ENCODE measurements at places on chromosomes 11 and 22.

DNA sequence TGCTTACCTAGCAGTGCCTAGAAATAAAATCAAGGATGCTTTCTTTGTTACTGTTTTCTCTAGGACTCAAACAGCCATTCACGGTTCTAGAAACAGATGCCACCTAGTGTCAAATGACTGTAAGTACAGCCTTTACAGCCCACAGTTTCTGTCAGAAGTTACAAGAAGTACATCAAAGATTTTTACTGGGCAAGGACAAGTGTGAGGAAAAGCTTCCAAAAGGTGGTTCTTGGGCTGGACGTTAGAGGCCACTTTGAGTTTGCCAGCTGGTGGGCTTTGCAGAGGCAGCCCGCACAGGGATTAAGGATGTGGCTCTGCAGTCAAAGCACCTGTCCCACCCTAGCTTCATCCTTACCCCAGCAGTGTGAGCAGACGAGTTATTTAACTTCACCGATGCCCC lies 6.9 kb downstream of the KMT5B start:
- no peak for DNase-seq

GRCh38 chr22:50218153-50218995 lies 17.6 kb downstream of the SELENOO start:
- DNase-seq = no peak

DNA sequence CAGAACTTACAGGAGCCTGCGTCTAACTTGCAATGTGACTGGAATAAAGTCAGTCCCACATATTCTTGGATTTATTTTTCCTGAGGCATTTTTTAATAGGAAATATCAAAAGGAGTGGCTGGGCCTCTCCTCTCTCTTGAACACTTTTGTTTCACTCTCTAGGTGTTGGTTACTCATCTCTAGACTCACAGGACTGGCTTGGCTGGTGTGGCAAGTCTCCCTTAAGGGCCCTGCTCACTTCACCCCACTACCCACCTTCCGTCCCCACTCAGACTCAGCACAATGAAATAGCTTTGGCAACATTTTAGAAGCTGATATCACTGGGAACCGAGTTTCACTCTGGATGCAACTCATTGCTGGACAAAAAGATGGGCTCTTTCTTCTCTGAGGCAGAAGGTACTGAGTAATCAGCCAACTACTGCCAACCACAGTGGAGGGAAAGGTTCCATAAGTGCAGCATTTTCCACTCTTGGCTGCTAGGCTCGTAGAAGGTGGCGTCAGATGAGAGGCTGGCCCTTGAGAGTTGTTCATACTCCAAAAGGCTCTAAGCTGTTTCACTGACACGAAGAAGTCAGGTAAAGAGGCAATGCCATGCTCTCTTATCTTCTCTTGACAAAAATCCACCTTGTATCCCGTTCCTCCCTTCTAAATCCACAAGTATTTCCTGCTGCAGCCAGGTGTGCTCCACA lies 390.6 kb downstream of the SOX6 start:
- DNase-seq = no peak

DNA sequence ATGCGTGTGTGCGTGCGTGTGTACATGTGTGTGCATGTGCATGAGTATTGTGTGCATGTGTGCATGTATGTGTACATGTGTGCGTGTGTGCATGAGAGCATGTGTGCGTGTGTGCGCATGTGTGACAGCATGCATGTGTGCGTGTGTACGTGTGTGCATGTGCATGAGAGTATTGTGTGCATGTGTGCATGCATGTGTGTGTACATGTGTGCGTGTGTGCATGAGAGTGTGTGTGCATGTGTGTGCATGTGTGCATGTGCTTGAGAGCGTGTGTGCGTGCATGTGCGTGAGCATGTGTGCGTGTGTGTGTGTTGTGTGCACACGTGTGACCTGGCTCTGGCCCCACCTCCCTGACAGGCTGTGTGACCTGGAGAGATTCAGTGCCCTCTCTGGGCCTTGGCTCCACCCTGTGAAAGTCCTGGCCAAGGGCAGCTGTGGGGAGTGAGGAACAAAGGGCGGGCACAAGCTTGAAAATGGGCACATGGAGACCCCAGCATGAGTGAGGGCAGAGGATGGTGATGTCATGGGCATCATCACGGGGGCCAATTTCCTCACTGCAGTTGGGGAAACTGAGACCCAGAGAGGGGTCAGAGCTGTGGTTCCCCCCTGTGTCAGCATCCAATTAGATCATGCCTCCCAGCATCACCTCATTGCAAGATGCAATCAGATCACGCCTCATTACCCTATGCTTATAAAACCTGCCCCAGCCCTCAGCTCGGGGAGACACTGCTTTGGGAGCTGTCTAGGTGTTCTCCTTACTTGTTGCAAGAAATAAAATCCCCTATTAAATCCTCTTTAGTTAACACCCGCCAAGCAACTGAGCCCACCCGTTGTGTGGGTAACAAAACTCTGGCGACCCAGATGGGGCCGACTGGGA lies 658 bp downstream of the ACY3 start:
- no peak for DNase-seq

GRCh38 chr11:73554671-73555320 lies 43.1 kb downstream of the FAM168A start:
- no peak for DNase-seq

- DNase-seq = no peak
These were observed 435.4 kb downstream of the TMEM135 start for GRCh38 chr11:87473174-87473573.

DNA sequence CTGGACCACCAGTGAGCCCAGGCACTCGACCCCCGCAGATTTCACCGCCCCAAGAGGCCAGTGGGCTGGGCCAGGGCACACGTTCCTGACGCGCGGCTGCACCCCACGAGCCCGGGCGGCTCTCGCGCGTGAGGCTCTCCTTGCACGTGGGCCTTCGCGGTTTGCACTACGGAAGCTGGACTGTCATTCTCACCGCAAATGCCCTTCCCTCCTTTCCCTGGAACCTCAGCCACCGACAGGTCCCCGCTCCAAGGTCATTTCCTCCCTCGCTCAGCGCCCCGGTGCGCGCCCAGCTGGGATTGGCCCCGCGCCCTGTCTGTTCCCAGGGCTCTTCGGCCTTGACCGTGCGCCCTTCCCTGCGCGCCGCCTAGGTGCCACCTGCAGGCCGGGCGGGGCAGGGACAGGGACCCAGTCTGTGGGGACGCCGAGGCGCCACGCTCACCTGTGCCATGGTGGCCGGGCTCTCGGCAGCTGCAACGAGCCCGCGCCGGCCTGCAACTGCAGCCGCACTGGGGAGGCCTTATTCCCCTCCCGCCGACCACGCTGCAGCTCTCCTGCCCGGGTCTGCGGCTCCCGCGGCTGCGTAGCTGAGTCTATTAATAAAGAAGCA lies 2.1 kb upstream of the CPT1A start:
- DNase-seq = peak; percentile 49

GRCh38 chr11:104256525-104256924 lies 92.6 kb upstream of the PDGFD start:
- no peak for DNase-seq

DNA sequence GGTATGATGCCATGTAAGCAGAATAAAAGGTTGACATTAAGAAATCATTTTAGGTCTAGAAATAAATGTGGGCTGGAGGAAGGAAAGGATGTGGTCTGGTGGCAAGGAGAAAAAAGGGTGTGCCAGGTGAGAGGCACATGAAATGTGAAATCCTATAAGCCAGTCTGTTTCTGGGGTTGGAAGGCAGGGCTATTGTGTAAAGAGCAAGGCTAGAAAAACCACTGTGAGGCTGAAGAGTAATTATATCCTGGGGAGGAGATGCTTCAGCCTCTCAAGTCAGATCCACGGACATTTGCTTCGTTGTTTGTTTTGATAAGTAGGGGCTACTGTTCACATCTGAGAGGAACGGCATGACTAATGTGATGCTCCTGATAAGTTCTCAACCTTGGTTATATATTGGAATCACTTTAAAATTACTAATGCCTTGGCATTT lies 77.5 kb upstream of the CTSC start:
- no peak for DNase-seq

DNA sequence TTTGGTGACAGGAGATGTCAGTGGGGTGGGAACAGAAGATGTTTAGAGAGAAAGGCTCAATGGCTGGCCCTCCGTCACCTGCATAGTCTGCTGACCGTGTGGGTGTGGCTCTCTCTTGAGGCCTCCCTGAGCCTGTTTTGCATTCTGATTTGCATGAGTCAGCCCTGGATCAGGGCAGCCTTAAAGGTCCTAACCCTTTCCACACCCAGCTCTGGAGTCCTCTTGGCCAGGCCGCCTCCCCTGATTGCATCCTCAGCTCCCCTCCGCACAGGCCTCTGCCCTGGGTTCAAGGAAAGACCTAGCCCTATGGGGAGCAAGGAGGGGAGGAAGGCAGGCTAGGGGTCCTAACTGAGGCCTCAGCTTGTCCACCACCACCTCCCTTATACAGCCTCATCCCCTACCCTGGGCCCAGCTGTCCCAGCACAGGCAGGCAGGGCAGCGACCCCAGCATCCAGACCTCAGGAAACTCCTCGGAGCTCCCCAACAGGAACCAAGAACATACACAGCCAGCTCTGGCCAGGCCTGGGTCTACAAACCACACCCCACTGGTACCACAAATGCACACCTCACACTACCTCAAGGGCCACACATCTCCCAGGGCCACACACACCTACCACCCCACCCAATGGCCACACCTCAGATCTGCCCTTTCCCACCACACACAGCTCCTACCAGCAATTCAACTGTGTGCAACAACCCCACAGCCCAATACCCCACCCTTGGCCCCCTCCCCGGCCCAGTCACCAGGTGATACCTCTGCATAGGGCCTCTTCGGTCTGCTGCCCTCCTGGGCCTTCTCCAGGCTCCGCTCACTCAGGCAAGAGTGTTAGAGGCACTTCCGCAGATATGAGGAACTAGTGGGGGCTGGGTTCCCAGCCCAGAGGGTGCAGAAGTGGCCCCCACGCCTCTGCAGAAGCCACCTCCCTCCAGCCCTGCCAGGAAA lies 13.7 kb downstream of the ARAP1 start:
- no peak for DNase-seq

DNA sequence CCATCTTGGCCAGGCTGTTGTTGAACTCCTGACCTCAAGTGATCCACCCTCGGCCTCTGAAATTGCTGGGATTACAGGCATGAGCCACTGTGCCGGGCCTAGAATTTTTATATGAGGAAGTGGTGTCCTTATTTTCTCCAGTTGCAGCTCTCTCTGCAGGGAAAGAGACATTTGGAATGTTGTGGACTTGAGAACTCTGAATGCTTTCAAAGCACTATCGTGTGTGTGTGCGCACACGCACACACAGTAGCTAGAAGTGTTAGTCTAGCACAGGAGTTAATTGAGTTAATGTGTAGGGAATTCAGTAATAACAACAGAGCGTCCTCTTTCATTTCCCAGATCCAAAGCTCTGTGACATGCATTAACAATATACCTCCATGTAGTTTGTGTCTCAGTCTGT lies 164.0 kb upstream of the RASSF10 start:
- no peak for DNase-seq

DNA sequence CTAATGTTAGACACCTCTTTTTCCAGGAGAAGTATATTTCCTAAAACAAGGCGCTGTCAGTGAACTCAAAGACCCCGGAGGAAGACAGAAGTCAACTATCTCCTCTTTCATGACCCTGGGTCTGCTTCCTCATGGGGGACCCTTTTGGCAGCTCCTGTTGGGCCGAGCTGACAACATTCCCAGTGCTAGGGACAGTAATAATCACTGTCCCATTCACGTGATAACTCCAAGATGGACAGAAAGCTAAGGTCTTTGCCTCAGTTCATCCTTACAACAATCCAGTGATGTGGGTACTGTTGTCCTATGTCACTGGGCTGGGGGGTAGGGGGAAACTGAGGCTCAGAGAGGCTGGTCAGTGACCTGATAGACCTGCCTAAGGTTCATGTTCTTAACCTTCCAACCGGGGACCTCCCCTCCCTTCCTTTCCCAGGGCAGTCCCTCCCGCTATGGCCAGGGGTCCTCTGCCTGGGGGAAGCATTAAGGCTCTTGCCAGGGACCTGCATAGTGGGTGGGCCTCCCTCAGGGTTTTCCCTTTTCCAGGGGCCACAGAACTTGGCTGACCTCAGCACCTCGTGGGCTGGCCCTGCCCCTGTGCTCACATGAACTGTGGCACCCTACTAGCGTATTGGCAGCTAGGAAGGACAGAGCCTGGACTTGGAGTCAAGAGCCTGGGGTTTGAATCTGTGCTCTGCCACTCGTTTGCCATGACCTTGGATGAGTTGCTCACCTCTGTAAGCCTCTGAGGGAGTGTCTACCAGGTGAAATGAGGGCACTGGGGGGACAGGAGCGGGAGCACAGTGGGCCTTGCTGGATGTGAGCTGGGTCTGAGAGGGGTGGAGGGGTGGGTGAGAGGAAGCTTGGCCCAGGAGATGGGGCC lies 53.6 kb downstream of the LRRC32 start:
- no peak for DNase-seq

- DNase-seq = no peak
These were observed 5.3 kb downstream of the TNNT3 start for GRCh38 chr11:1924646-1925372.

- DNase-seq = no peak
These were observed 9.2 kb downstream of the RHOG start for GRCh38 chr11:3831378-3832239.

DNA sequence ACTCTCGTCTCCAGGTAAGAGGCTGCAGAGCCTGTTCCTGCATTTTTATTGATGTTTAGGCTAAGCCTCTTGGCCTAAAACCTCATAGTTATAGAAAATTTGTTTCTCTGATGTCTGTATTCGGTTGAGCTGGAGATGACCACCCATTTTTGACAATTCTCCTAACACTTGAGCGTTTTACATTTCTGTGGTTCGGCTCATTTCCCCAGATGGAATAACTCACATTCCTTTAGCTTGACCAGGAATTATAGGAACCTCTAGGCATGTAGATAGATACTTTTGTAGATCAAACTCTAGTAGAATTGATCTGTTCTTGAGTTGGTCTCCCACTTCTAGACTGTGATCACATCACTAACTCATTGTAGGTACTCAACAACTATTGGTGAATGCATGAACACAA lies 172.6 kb upstream of the CADM1 start:
- DNase-seq = no peak

- no peak for DNase-seq
These were observed 125.5 kb downstream of the KCNQ1 start for GRCh38 chr11:2570211-2570811.

GRCh38 chr11:104892723-104893511 lies 5.3 kb downstream of the CASP12 start:
- no peak for DNase-seq

GRCh38 chr22:21444701-21445436 lies 22.3 kb upstream of the TMEM191C start:
- no peak for DNase-seq

GRCh38 chr22:43228330-43228729 lies 41.4 kb upstream of the TTLL12 start:
- DNase-seq = peak; percentile 7

DNA sequence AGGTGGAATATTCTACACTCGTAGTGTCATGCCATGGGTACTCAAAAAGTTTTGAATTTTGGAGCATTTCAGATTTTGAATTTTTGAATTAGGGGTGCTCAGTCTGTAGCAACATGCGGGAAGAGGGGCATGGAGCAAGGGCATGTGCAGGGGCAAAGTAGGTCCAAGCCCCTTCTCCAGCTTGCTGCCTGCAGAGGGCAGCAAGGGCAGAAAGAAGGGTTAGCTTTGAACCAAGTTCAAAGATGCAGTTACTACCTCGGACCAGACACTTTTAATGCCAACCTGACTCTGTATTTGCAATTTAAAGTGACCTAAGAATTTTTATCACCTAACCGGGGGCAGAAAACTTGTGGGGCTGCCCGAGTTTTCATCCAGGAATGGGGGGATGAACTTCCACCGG lies 68.2 kb downstream of the CD82 start:
- no peak for DNase-seq

Data from stimulated activated CD8-positive, alpha-beta memory T cell treated with anti-CD3 and anti-CD28 coated beads, Interleukin-12 subunit alpha, Interleukin-12 subunit beta, amount 100 ng/mL, for 1 hour (primary cell).